ENCODE measurements at places on chromosomes 7 and 10.

- no peak for DNase-seq
These were observed 224.4 kb downstream of the NEBL start for GRCh38 chr10:20672741-20673140.

GRCh38 chr7:48505051-48505450 lies 333.8 kb downstream of the ABCA13 start:
- DNase-seq: no peak

GRCh38 chr7:128404886-128405470 lies 4.8 kb downstream of the IMPDH1 start:
- peak; percentile 57 for DNase-seq

DNA sequence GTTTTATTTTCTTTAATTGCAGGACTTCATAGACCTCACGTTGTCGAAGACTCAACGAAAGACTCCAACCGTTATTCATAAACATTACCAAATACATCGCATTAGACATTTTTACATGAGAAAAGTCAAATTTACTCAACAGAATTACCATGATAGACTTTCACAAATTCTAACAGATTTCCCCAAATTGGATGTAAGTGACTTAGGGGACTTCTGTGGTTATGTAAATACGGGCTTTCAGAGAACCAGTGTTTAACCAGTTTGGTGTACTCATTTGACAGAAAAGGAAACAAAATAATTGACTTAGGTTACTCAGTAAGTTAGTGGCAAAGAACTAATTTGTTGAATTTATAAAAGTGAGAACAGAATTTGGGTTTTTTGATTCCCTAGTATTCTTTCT lies 4.2 kb downstream of the GTPBP4 start:
- DNase-seq: no peak

DNA sequence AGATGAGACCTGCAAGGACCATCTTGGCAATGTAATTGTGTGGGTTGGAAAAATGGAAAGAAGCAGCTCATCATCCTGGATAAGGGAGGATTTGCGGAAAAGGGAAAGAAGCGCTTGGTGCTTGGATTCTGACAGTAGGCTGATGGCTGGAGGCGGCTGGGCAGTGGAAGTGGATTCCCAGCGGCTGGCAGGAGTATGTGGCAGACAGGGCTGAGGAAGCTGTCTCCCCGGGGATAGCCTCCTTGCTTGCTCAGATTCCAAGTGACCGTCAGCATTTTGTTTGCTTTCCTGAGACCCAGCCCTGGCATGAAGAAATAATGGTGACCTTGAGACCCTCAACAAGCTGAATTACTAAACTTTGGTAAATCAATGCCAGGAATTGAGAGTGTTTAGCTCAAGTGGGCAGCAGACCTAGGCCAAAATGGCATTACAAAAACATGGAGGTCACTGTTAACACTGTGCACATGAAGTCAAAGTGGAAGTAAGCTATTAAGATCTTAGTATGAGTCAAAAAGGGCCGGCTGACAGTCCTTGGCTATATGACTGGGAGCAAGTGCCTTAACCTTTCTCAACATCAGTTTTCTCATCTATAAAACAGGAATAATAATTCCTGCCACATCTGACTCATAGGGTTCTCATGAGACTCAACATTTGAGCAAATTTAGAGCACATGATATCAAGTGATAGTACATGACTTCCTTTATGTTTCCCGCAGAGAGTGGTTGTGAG lies 21.3 kb downstream of the SLC25A28 start:
- DNase-seq: no peak

- no peak for DNase-seq
These were observed 98.3 kb upstream of the NPVF start for GRCh38 chr7:25326501-25327156.

DNA sequence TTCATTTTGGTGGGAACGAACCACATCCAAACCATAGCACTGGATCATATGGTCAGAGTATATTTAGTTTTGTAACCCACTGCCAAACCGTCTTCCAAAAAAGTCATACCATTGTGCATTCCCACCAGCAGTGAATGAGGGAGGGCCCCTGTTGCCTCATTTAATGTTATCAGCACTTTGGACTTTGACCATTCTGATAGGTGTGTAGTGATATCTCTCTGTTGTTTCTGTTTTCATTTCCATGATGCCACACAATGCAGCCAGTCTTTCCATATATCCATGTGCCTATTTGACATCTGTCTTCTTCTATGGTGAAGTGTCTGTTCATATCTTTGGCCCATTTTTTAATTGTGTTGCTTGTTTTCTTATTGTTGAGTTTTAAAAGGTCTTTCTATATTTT lies 105.0 kb upstream of the PPP2R2D start:
- DNase-seq: no peak

- no peak for DNase-seq
These were observed 27.0 kb downstream of the PDGFA start for GRCh38 chr7:492714-493065.

GRCh38 chr7:39406467-39406866 lies 159.7 kb upstream of the YAE1 start:
- DNase-seq: no peak

- no peak for DNase-seq
These were observed 517.8 kb upstream of the CELF2 start for GRCh38 chr10:10499839-10500238.

DNA sequence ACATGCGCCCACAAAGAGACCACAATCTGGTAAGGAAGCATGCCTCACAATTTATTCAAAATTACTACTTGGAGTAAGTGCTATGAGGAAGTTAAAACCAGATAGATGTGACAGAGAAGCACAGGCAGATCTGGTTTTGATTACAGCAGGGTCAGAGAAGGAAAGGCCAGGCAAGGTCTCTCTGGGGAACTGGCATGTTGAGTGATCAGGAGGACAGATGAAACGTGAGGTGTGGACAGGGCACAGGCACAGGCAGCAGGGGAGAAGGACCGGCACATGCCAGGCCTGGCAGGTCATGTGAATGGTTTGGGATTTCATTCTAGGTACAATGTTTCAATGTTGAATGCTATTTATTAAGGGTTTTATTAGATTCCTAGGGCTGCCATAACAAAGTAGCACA lies 51.6 kb downstream of the GPAM start:
- DNase-seq: no peak

DNA sequence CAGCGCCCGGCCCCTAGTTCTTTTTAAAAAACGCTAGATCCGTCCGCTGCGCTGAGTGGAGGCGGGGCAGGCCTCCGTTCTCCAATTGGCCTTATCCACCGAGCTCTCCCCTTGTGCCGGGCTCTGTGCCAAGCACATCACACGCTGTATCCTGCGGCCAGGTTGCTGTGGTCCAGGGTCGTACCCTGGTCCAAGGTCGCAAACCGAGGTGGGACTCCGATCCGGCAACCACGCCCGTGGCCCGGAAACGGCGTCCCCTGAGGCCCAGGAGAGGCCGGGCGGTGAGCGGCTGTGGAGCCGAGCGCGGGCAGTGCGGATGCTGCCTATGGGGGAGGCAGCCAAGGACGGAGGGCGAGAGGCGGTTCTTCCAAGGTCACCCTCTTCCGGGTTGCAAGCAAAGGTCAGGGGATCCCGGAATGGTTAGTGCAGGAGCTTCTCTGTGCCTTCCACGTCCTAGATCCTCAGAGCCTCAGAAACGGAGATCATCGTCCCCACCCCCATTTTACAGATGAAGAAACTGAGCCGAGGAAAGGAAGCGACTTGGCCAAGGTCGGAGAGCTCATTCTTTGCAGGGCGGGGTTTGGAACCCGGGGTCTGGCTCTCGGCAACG lies 72.4 kb upstream of the LRRC4 start:
- DNase-seq: no peak

- DNase-seq: peak; percentile 62
These were observed 10.6 kb downstream of the ZCCHC24 start for GRCh38 chr10:79434821-79435251.

- DNase-seq: peak; percentile 36
These were observed 9.9 kb upstream of the LIPM start for GRCh38 chr10:88792661-88793060.

GRCh38 chr10:58781873-58782488 lies 269.3 kb downstream of the BICC1 start:
- no peak for DNase-seq

GRCh38 chr7:94003446-94004023 lies 620 bp downstream of the BET1 start:
- peak; percentile 2 for DNase-seq

- DNase-seq: no peak
These were observed 56.5 kb upstream of the LHFPL3 start for GRCh38 chr7:104271948-104272347.

DNA sequence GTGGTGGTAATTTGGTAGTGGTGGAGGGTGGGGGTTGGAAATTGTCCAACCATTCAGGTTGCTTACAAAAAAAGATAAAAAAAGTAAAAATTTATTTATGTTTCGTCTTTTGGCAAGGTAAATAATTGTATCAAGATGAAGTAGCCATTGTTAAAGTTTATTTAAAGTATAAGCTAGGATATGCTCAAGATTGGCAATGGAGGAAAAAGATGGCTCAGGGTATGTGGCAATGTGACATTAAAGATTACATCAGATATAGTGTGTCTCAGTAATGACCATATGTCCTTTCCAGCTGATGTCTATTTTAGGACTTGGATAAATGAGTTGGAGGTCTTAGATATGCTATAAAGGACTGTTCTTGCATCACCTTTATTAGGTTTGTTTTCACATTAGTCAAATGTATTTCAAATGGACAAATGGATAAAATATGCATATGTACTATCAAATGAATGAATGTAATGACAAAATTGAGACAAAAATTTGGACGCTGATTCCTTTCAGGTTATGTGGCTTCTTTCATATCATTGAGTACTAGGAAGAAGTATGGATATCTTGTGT lies 60.9 kb downstream of the ST7 start:
- no peak for DNase-seq

GRCh38 chr7:96786261-96786997 lies 76.8 kb upstream of the SEM1 start:
- no peak for DNase-seq

- DNase-seq: no peak
These were observed 161.2 kb downstream of the SVIL start for GRCh38 chr10:29473406-29474100.

DNA sequence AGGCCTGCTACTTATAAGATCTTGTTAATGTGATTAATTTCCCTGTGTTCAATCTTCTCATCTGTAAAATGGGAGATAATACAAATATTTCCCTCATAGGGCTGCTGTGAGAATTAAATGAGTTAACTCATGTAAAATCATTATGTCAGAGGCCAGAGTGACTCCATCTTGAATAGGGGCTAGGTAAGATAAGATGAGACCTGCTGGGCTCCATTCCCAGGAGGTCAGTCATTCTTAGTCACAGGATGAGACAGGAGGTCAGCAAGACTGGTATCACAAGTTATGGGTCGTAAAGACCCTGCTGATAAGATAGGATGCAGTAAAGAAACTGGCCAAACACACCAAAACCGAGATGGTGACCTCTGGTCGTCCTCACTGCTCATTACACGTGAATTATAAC lies 200.7 kb downstream of the CYP26A1 start:
- no peak for DNase-seq

GRCh38 chr10:77333610-77334340 lies 303.8 kb downstream of the KCNMA1 start:
- no peak for DNase-seq

- peak; percentile 41 for DNase-seq
These were observed 9.8 kb downstream of the CDHR1 start for GRCh38 chr10:84204122-84204521.
